ENCODE measurements at places on chromosomes 4 and X.

DNA sequence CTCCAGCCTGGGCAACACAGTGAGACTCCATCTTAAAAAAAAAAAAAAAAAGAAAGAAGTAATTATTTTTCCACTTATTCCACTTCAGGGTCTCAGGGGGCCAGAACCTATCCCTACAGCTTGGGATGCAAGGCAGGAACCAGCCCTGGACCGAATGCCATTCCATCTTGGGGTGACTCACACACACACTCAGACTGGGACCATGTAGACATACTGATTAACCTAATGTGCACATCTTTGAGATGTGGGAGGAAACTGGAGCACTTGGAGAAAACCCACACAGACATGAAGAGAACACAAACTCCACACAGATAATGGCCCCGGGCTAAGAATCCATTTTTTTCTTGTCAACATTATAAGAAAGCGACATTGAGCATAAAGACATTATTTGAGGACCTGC lies 132.5 kb downstream of the PTTG2 start:
- no peak for DNase-seq

- no peak for DNase-seq
These were observed 32.8 kb upstream of the PTTG2 start for GRCh38 chr4:37927434-37927833.

DNA sequence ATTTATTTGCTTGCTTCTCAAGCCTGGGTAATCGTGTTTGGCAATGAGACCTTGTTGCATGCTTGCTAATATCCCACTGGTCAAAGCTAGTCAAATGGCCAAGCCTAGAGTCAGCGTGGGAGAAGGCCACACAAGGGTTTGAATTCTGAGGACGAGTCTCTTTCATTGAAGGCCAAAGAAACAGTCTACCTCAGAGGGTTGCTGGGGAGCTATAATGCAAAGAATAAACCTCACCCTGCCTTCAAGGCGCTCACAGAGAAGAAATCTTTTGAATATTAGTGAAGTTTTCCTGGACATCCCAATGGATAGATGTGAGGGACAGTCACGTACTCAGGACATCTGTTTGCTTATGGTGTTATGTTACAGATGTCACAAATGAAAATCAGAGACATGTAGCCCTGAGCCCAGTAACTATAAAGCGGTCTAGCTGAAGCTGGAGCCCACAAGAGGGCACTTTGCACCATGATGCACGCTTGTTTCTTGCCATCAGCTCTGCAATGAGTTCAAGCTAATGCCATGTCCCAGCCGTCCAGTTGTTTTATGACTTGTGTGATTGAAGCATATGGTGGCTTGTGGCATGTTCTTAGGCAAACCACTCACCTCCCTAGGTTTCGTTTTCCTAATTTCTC lies 1.1 kb upstream of the TLR3 start:
- peak; percentile 29 for DNase-seq

GRCh38 chr4:119897260-119897659 lies 169.4 kb downstream of the MAD2L1 start:
- DNase-seq = no peak

- no peak for DNase-seq
These were observed 252.3 kb upstream of the RASGEF1B start for GRCh38 chr4:81723927-81724587.

- DNase-seq = no peak
These were observed 1.9 kb downstream of the PRPS1 start for GRCh38 chrX:107630031-107630689.

- DNase-seq = no peak
These were observed 1.6 kb downstream of the MED14 start for GRCh38 chrX:40733706-40734105.

DNA sequence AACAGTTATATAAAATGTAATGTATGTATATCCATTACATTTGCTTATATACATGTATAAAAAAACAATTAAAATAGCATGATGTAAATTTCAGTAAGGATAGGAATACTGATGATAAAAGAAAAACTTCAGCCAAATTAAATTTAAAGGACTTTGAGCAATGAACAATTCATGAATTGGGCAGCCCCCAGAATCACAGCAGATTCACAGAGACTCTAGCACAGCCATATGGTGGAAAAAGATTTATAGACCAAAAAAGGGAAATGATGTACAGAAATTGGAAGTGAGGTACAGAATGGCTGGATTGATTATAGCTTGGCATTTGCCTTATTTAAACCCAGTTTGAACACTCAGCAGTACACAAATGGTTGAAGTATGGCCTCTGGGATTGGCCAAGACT lies 34.7 kb upstream of the RAB40AL start:
- DNase-seq = no peak

GRCh38 chr4:88276952-88277710 lies 7.2 kb downstream of the PPM1K start:
- no peak for DNase-seq

DNA sequence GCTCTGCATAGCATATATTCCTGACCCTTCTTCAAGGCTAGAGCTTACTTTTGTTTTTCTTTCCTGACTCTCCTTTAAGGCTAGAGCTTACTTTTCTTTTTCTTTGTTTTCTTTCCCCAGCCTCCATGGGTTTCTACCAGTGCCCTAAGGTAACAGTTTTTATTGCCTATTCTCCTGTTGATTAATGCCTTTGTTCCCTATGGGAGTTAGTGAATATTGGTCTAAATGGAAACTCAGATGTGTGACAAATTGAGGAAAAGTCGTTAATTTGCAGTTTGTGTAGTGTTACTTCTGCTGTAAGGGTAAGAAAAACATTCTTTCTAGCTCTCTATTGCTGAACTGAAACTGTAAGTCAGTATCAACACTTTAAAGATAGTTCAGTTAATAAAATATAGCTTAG lies 358.7 kb downstream of the IL15 start:
- DNase-seq = no peak

GRCh38 chrX:29762006-29762405 lies 453.4 kb upstream of the MAGEB2 start:
- DNase-seq = no peak

All from stimulated activated CD4-positive, alpha-beta T cell treated with anti-CD3 and anti-CD28 coated beads, Interleukin-1b, Interleukin-23, amount 100 ng/mL, for 48 hours (primary cell).